Hematopoietic multipotent progenitor cell (in vitro differentiated cells): ENCODE measurements at places on chromosomes 7 and 10.
A peak's percentile ranks its signal among the peaks of the same experiment; 100 is the strongest.

GRCh38 chr10:61159253-61159652 lies 215.3 kb upstream of the RHOBTB1 start:
- no peak for DNase-seq

- DNase-seq: no peak
Observed at GRCh38 chr7:142883571-142884285, 1.8 kb downstream of the TRPV6 start.

DNA sequence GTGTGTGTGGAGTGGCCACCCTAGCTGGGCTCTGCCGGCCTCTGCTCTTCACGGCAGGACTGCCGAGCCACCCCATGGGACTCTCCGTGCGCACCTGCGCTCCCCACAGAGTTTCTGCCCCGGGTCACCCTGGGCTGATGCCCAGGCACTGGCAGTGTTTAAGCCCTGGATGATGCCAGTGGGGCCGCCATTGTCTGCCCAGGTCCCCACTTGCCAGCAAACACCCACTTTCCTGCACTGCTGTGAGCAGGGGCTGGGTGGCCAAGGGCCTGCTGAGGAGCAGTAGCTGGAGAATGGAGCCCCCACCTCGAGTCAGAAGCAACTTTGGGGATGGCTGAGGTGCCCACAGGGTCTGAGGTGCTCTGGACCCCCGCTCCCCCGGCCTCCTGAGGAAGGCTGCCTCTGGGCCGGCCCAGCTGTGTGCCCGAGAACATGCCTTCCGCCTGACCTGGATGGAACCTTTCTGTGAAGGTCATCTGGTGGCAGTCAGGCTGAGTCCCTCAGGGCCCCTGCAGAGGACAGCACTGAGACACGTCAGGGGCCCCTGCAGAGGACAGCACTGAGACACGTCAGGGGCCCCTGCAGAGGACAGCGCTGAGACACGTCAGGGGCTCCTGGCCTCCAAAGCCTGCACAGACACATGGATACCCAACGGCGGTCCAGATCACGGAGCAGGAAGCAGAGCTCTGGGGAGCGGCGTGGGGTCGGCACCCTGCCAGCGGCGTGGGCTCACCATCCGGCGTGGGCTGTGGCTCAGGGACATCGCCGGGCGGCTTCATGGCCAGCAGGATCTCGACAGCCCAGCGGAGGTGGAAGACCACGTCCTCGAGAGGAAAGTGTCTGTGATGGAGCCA lies 62.0 kb downstream of the CFAP46 start:
- DNase-seq: no peak

- no peak for DNase-seq
Observed at GRCh38 chr10:112429654-112430230, 17.0 kb downstream of the ZDHHC6 start.

GRCh38 chr7:3196629-3197400 lies 104.2 kb upstream of the SDK1 start:
- DNase-seq: no peak

DNA sequence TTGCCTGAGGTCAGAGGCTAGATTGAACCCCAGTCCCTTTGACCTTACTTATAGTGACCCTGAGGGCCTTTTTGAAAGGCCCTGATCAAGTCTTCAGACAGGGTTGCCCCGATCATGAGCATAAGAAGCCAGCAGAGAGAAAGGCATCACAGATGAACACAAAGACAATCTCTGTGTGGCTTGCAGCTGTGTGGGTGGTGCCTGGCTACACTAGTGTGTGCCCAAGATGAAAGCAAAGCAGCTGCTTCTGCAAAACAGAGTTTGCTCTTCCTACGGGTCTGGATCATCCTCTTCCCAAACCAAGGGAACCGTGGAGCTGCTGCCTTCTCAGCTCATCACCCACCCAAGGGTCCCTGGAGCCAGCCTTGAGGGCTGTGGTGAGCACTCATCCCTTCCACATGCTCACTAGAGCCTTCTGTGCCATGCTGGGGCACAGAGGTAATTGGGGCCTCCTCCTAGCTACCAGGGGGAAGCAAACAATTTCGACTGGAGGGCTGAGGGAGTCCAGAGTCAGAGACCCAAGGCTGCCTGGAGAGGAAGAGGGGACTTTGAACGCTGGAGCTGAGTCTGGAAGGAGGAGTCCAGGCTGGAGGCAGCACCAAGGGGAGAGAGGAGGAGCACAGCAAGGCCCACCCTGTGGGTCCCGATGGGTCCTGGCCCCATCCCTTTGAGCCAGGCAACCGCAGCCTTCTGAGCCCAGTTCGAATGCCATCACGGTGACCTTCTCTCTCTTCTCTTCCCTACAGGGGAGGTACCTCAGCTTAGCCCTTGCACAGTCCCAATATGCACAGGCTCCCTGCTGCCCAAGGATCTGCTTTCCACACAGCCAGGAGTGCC lies 42.3 kb downstream of the ANTXRL start:
- DNase-seq: no peak

- no peak for DNase-seq
Observed at GRCh38 chr10:70996549-70996948, 108.2 kb upstream of the PCBD1 start.

DNA sequence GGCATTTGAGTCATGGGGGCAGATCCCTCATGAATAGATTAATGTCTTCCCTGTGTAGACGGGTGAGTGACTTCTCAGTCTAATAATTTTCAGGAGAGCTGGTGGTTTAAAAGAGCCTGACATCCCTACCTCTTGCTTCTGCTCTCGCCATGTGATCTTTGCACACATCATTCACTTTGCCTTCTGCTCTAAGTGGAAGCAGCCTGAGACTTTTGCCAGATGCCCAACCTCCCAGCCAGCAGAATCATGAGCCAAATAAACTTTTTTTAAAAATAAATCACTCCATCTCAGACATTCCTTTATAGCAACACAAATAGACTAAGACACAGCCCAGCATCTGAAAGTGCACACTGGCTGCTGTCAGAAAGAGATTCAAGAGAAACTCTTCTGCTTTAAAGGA lies 155.2 kb downstream of the ZNF365 start:
- no peak for DNase-seq

DNA sequence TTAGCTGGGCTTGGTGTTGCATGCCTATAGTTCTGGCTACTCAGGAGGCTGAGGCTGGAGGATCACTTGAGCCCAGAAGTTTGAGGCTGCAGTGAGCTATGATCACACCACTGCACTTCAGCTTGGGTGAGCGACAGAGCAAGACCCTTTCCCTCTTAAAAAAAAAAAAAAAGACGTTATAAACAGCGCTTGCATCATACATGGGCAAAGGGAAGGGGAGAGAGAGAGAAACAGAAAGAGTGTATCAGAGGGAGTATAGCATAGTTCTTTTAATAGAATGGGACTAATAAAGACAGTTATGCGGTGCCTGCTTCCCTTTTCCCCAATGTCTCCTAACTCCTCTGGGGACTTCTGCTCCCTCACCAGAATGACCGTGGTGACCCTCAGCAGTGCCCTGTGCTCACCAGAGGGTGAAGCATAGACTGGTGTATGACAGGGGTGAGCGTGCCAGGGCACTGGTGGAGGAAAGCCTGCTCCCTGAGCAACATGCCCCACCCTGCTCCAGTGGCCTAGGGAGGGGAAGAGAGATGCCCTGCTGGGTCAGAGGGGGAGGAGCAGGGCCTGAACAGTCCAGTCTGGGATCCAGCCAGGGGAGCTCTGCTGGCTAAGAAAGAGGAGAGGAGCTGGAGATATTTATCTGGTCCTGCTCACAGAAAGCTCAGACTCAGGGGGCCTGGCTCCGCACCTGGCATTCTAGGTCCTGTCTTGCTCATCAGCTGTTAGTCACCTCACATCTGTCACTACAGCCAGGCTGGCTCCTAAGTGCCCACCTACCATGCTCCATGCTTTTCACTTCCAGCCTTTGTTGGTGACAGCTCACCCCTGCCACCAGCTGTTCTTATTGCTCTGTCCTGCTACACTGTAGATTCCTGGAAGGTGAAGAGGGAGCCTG lies 2.2 kb downstream of the PDZD7 start:
- DNase-seq: no peak

DNA sequence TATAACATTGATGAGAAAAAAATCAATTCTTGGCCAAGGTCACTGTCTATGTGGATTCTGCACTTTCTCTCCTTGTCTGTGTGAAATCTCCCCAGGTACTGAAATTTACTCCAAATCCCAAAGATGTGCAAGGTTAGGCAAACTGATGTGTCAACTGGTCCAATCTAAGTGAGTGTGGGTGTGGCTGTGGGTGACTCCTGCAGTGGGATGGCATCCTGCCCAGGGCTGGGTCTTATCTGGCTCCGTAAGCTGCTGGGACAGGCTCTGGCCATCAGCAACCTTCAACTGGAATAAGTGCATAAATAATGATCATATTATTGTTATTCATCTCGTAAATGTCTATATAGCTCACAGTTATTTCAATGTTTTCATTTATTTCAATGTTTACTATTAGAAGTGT lies 79.3 kb downstream of the JCAD start:
- DNase-seq: peak; percentile 26

DNA sequence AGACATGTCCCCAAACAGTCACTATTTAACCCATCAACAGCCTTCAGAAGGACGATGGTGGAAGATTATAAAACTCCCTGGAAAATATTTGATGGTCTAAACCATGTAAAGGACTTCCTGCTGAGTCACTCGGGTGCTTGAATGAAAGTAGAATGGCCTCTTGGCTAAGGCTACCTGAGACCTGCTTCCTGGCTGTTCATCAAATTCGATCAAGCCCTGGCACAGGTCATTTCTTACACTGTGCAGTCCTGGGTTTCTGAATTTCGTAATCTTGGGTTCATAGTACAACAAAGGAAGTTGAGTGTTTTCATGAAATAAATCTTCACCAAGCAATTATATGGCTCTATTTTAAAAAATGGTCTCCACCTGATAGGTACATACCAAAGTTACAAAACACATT lies 260.3 kb upstream of the RNF32 start:
- no peak for DNase-seq

DNA sequence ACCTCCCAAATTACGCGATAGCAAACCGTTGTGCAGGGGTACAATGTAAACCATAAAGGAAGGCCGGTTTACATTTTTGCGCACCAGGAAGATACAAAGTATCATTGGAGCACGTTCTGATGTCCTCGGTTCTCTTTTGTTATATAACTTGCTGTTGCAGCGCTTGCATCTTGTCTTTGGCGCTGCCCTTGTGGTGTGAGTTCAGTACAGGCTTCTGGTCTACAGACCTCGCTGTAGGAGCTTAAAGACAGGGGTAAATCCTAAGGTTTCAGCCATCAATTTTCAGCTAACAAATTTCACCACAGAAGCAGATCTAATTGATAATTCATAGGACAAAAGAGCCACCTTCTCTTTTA lies 1.5 kb upstream of the MKX start:
- DNase-seq: no peak
